ENCODE measurements at places on chromosomes 11 and 22.

- no peak overlapping the region for H3K4me3 ChIP-seq
- no peak overlapping the region for H3K27ac ChIP-seq
- H3K27me3 ChIP-seq, result no peaks in the 10 kb centered on the region
Measured at GRCh38 chr22:30863081-30863833, 105.3 kb downstream of the MORC2 start.

- H3K36me3 ChIP-seq, result no peaks in the 10 kb centered on the region
- peaks cover 10% of the 10 kb centered on the region for H3K27me3 ChIP-seq
- H3K4me1 ChIP-seq, result peaks cover 9% of the 10 kb centered on the region
- no peak for DNase-seq
- no peak overlapping the region for H3K27ac ChIP-seq
Measured at GRCh38 chr11:45924927-45925326, 2.5 kb downstream of the LARGE2 start.

- H3K27ac ChIP-seq, result no peak overlapping the region
- no peak for DNase-seq
- H3K27me3 ChIP-seq, result no peaks in the 10 kb centered on the region
- no peak overlapping the region for H3K4me3 ChIP-seq
Measured at GRCh38 chr22:45237065-45237990, 3.4 kb downstream of the KIAA0930 start.

- peak overlapping the region; percentile 98 for H3K27ac ChIP-seq
- H3K4me3 ChIP-seq, result peak overlapping the region; percentile 90
- DNase-seq, result peak; percentile 50
- no peaks in the 10 kb centered on the region for H3K27me3 ChIP-seq
- peaks cover 10% of the 10 kb centered on the region for H3K36me3 ChIP-seq
Measured at GRCh38 chr22:32475468-32476010, 928 bp downstream of the FBXO7 start.

DNA sequence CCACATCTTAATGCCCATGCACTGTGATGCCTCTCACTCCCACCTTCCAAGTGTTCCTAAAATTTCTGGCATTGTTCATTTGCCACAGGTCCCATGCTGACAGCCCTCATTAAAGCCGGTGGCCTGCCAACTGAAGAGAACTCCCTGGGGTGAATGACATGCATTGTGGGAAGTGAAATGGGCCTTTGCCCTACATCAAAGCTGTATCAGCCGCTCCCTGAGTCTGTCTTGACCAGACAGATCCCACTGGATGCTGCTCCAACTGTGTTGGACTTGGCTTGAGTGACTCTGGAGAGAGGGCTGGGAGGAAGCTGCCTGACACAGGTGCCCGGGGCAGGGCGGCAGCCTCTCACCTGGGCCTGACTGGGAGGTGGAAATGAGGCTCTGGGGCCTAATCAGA, 8.8 kb upstream of the SEC14L4 start:
- no peak for DNase-seq
- no peaks in the 10 kb centered on the region for H3K36me3 ChIP-seq
- H3K27me3 ChIP-seq, result no peaks in the 10 kb centered on the region

DNA sequence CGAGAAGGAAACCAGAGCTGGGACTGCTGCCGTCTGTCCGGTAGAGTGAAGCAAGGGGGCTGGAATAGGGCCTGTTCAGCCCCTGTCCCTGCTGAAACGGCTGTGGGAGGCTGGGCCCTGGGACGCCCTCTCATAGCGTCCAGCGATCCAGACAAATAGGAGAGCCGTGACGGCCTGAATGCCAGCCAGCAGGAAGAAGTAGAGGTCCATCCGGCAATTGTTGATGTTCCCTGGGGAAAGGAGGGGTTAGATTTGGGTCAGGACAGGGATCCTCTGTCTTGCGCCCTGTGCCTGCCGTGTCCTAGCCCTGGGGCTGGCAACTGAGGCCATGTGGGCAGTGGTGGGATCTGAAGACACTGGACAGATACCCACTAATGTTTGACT, 12.9 kb downstream of the TMEM132A start:
- H3K4me3 ChIP-seq, result no peak overlapping the region
- H3K27me3 ChIP-seq, result no peaks in the 10 kb centered on the region
- H3K36me3 ChIP-seq, result no peaks in the 10 kb centered on the region
- DNase-seq, result no peak
- H3K4me1 ChIP-seq, result peaks cover 5% of the 10 kb centered on the region
- no peak overlapping the region for H3K27ac ChIP-seq

DNA sequence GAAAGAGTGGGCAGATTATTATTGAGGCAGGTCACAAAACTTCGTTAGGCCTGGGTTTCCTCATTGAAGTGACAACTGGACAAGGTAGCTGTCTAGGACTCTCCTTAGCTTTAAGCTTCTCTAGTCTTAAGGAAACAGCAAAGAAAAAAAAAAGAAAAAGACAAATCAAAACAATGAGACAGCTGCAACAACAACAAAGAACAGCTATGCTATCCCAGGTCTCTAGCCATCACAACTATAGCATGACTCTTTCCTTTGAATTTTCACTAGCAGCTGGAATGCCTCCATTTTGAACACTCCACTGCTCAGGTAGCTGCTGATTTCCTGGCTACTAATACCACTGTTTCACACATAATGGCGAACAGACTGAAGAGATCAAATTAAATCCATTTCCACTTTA, 302.4 kb upstream of the SORL1-AS1 start:
- no peak for DNase-seq
- H3K4me3 ChIP-seq, result no peak overlapping the region
- no peaks in the 10 kb centered on the region for H3K36me3 ChIP-seq
- peaks cover 2% of the 10 kb centered on the region for H3K27me3 ChIP-seq

DNA sequence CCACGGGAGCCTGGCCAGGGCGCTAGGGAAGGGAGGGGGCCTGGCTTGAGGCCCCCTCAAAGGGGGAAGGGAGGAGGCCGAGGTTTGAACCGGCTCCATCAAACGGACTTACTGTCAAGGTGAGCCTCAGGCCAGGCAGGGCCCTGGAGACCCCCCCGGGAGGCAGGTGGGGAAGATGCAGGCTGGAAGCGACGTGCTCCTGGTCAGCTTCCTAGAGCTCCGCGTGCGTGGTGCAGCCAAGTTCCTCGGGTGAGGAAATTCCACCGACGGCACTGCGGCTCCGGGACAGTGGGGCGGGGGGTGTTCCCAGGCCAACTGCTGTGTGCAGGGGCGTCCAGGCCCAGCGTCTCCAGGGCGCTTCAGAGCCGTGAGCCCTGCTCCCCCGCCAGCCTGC, 7.2 kb upstream of the TRABD start:
- no peaks in the 10 kb centered on the region for H3K36me3 ChIP-seq
- H3K27ac ChIP-seq, result no peak overlapping the region
- DNase-seq, result no peak
- no peaks in the 10 kb centered on the region for H3K4me1 ChIP-seq
- H3K4me3 ChIP-seq, result no peak overlapping the region

DNA sequence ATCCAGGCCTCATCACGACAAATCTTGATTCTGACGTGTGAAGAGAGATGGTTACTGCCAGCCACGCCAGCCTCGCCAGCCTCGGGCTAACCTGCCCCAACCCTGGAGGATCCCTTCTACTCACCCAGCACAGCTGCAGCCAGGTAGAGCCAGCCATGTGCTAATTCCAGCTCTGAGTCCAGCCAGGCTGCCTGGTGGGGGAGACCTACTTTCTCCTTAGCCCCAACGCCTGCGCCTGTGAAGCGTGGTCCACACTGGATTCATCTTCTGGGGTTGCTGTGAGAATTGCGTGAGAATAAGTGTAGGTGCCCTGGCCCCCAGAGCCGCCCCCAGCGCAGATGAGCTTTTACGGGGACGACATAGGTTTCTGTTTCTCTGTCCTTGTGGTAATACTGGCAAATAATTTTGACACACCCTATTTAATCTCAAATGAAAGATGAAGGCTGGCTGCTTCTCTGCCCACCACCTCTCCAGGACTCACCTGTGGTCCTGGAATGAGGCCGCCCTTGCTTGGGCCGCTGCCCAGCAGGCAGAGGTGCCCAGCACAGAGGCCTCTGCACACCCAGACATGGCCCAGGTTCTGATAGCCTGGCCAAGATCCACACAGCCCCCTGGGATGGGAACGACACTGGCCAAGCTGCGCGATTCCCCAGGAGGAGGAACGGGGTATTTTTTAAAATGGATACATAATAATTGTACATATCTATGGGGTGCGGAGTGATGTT, 528.4 kb downstream of the TBC1D22A start:
- H3K27ac ChIP-seq, result no peak overlapping the region
- H3K36me3 ChIP-seq, result no peaks in the 10 kb centered on the region
- H3K4me3 ChIP-seq, result no peak overlapping the region
- H3K4me1 ChIP-seq, result no peaks in the 10 kb centered on the region
- H3K27me3 ChIP-seq, result no peaks in the 10 kb centered on the region

- H3K27ac ChIP-seq, result no peak overlapping the region
- no peak overlapping the region for H3K4me3 ChIP-seq
- H3K4me1 ChIP-seq, result no peaks in the 10 kb centered on the region
- no peak for DNase-seq
- H3K27me3 ChIP-seq, result peaks cover 2% of the 10 kb centered on the region
Measured at GRCh38 chr22:24763872-24764485, 10.5 kb downstream of the PIWIL3 start.

DNA sequence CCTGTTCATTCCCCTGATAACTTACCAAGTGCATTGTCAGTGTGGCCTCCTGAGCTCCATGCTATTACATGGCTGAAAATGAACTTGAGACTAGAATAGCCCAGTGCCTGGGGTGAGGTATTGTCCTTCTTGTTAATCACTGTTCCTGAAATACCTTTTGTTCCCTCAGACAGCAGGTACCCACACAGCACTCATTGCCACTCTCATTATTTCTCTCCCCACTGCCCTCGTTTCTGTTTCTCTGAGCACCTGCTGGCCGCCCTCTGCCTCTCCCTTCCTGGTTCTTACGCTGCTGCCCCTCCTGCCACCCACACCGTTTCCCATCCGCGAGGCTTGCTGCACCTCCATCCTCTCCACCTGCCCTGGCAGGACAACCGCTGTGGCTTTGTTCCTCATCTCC, 36.9 kb upstream of the RAB1B start:
- H3K27me3 ChIP-seq, result no peaks in the 10 kb centered on the region
- H3K4me3 ChIP-seq, result no peak overlapping the region
- peak overlapping the region; percentile 2 for H3K27ac ChIP-seq
- no peaks in the 10 kb centered on the region for H3K4me1 ChIP-seq
- peaks cover 37% of the 10 kb centered on the region for H3K36me3 ChIP-seq

DNA sequence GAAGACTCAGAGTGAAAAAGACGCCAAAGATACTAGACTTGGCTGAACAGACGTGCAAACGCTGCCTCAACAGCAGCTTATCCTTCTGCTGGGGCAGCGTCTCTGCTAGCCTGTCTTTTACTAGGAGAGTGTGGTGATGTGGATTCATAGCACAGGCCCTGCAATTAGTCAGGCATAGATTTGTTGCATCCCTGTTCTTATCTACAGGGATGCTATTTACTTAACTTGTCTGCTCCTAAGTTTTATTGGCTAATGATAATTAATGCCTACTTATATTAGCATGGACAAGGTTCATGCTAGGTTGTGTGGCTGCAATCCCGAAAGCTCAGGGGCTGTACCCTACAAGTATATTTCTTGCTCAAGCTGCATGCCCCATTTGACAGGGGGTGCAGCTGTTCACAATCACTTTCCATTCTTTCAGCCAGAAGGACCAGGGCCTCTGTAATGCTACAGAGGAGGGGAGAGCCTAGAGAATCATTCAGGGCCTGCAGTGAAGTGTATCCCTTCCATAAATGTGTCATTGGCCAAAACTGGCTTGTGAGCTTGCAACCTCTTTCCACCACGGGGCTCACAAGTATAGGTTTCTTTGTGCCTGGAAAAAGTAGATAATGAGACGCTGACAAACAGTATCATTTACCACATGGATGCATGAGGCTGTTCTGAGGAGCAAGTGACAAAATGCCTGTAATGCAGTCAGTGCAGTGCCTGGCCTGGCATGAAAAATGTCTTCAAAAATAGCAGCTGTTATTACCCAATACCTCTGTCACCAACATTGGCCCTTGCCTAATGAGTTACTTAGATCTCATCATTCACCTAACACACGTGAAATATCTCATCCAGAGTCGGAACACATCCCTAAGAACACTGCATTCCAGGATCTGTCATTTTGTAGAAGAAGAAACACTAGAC, 685.8 kb upstream of the API5 start:
- H3K4me1 ChIP-seq, result no peaks in the 10 kb centered on the region
- H3K27ac ChIP-seq, result no peak overlapping the region
- no peak overlapping the region for H3K4me3 ChIP-seq
- DNase-seq, result no peak
- no peaks in the 10 kb centered on the region for H3K36me3 ChIP-seq
- no peaks in the 10 kb centered on the region for H3K27me3 ChIP-seq

DNA sequence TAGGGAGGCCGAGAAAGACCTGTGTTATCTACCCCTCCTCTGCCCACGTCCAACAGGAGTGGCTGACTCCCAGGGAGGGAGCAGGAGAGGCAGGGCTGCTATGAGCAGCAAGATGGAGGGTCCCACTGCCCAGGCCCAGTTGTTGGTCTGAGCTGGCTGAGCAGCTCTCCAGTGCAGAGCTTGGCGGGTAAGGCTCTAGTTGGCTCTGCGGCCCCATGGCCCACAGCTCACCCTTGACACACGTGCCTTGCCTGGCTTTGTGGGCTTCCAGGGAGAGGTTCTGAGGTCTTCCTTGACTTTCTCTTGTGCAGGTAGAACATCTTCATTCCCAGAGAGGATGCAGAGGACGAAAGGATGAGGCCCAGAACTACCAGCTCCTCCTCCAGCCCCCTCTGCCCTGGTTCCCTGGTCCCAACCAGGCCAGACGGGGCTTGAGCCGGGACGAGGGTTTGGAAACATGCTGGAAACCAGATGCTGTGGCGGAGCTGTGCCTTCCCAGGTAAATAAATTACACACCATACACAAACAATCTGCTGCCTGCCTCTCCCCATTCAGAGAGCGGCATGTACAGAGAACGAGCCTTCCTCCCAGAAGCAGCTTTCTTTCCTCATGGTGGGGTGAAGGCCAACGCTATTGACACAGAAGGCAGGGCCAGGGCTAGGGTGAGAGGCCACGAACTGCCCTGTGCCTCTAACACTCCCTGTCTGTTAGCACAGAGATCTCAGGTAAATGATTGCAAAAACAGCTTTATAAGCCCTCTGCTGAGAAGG, 48.1 kb downstream of the DSCAML1 start:
- peaks cover under 1% of the 10 kb centered on the region for H3K27me3 ChIP-seq
- no peaks in the 10 kb centered on the region for H3K36me3 ChIP-seq
- H3K4me1 ChIP-seq, result no peaks in the 10 kb centered on the region
- no peak overlapping the region for H3K27ac ChIP-seq
